Right cardiac atrium (tissue), 5 donors: ENCODE measurements at places on chromosomes 11 and 22. TPM values are rescaled to one million over a fixed set of nuclear protein-coding genes. Genes with fewer than 3 reads are reported as not detected.
A peak's percentile ranks its signal among the peaks of the same experiment; 100 is the strongest.

GRCh38 chr22:19419464-19420178, 11.9 kb downstream of the HIRA start:
- no peak for DNase-seq

The MIAT gene
- 1.5 TPM for total RNA-seq

DNA sequence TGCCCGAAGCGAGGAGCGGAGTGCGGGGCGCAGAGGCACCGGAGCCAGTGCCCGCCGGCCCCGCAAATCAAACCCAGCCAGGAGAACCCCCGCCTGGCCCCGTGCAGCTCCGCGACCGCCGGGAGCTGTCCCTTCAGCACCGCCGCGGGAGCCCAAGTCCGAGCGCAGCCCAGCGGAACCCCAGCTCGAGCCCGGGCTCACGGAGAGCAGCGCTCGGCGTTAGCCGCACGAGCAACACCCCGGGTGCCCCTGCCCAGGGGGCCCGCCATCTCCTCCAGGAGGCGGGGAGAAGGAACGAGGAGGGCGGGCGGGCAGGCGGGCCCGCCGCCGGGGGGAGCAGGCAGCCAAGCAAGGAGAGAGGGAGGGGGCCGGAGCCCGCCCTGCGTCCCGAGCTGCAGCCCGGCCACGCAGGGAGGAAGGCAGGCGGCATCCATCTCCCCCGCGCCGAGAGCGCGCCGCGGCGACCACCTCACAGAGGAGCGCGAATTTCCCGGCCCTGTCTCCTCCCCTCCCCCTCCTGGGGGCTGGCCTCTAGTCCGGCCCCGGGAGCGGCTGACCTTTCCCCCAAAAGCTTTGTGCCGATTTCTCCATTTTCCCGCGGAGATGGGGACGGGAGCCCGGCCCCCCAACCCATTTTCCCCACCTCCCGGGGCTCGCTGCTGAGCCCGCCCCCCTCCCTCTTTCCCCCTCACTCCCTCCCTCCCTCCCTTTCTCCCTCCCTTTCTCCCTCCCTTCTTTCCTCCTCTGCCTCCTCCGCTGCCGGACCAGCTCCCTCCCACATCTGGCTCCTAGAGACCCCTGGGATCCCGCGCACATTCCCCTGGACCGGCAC, 621 bp downstream of the KCNC1 start:
- peak; percentile 91 for DNase-seq

DNA sequence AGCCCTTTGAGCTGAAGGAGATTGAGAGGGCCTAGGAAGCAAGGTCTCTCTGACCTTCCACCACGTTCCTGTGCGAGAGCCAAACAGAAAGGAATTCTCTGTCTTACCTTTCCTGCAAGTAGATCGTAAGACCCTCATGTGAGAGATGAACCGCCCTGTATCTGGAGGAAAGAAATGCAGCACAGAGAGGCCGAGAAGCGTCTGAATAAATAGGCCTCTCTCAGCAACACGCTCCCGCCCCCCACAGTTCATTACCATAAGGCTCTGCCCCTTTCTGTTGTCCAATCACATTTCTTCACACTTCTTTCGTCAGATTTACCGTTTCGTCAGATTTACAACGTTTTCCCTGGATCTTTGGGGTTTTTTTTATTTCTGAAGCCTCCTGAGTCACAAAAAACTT, 90.3 kb downstream of the BLID start:
- no peak for DNase-seq

DNA sequence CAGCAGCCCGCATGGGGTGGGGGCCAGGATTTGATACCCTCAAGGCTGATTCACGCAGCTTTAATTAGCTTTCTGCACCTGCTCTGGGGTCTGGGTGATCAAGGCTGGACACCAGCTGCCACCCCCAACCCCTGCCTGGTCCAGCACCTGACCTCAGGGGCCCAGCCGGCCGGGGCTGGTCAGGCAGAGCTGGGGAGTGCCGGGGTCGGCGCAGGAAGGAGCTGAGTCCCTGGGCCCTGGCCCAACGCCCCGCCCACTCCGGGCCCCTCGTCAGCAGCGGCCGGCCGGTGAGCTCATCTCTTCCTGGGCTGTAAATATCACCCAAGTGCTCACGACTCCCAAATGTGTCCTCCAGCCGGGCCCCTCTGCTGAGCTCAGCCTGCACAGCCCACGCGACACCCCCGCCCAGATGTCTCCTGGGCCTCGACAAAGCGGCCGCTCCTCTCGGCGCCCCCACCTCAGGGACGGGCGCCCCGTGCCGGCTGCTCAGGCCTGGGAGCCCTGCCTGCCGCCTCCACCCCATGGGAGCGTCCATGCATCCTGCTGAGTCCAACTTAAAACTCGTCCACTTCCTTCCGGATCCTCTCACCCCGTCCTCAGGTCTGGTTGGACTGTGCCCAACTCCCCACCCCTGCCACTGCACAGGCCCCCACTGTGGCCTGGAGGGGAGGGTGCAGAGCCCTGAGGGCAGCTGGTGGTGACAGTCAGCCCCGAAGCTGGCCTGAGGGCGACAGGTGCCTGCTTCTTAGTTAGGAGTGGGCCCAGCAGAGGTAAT, 29.0 kb downstream of the RTN4R start:
- DNase-seq = peak; percentile 79

- DNase-seq = peak; percentile 93
These were observed 16.7 kb downstream of the BCL9L start for GRCh38 chr11:118908901-118909618.

The CLP1 gene
- 8.2 TPM for total RNA-seq
